ENCODE measurements at places on chromosomes 5 and 9.
A peak's percentile ranks its signal among the peaks of the same experiment; 100 is the strongest.

DNA sequence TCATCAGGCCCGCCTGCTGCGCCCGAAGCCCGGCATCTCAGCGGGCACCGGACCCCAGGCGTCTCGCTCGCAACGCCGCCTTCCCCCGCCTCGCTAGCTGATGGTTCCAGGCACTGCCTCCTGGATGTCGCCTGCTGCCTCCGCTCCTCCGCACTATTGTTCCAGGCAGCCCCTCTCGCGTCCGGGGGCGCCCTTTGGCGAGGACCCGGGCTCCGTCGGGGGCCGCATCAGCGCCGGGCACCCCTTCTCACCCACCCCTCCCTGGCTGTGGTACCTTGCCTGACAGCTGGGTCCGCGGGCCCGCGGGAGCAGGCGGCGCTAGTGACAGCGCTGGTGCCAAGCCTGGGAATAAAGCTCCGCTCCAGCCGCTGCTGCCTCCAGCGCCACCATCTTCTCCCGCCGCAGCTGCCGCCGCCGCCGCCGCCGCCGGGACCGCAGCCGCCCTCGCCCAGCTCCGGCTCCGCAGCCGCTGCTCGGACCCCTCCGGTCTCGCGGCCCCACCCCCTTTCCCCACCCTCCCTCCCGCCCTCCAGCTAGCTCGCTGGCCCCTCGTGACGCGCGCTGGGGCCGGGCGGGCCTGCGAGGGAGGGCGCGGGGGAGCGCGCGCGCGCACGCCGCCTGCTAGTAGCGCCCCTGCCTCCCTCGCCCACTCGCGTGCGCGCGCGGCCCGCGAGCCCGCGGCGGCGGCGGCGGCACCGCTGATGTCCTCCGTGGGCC lies at the start of gene APBA1:
APBA1 (minus strand) TSS at position 493 of the 717 bp plus-strand sequence.
- DNase-seq = peak; percentile 45

DNA sequence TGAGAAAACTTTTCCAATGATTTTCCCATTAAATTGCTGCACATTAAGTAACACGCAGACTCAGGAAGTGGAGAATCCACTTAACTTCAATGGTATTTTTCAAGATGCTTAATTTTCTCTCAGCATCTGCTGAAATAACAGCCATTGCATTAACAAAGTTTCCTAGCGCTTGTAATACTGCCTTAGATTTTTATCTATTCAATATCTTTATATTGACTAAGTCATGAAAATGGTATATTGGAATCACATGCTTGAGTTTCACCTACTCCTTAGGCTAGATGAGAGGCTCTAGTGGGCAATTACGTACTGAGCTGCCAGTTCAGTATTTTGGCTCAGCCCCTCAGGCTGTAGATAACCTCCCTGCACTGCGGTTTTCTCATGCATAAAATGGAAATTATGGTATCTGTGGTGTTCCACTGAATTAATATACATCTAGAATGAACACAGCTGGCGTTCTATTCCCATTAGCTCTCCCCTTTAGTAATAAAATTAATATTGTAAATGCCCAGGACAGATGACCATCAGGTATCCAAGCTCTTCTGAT lies 112.9 kb downstream of the MTX3 start:
- no peak for DNase-seq

GRCh38 chr5:119287547-119288111 lies 68.2 kb upstream of the TNFAIP8 start:
- no peak for DNase-seq

GRCh38 chr5:63310644-63311043 lies 651.6 kb downstream of the HTR1A start:
- no peak for DNase-seq

GRCh38 chr5:139667730-139668063 lies 19.5 kb downstream of the CXXC5 start:
- DNase-seq = peak; percentile 72
